ENCODE measurements at places on chromosomes 1 and 21. TPM values are rescaled to one million over a fixed set of nuclear protein-coding genes. Genes with fewer than 3 reads are reported as not detected.

The CYP4A11 gene
- not detected for total RNA-seq

The KCNJ9 gene
- total RNA-seq: not detected

The GJC2 gene
- total RNA-seq: 0.48 TPM

The GJA9 gene
- total RNA-seq: not detected

The ZNF697 gene
- 2.1 TPM for total RNA-seq

The ITLN2 gene
- total RNA-seq: not detected

The CYP2J2 gene
- 0.06 TPM for total RNA-seq

The RNU5D-1 gene
- total RNA-seq: not detected

The TFF3 gene
- total RNA-seq: not detected

The CA6 gene
- total RNA-seq: not detected

The DCDC2B gene
- not detected for total RNA-seq

The IL20 gene
- total RNA-seq: not detected

The RCAN3 gene
- total RNA-seq: 13.8 TPM

The CHODL gene
- not detected for total RNA-seq

The ILDR2 gene
- total RNA-seq: 0.02 TPM

The ZYG11A gene
- total RNA-seq: 2.6 TPM

The PHACTR4 gene
- 20.1 TPM for total RNA-seq

The C1QB gene
- total RNA-seq: not detected

The NAV1 gene
- 6.3 TPM for total RNA-seq

The CD53 gene
- not detected for total RNA-seq

The XCL2 gene
- not detected for total RNA-seq

The SLC22A15 gene
- total RNA-seq: 0.72 TPM

The SDHB gene
- total RNA-seq: 113 TPM

The NHLH1 gene
- total RNA-seq: 0.45 TPM

The CALML6 gene
- total RNA-seq: 0.24 TPM

The KCNE1 gene
- total RNA-seq: not detected

The ZMYND12 gene
- 0.20 TPM for total RNA-seq

The TNNI3K gene
- total RNA-seq: not detected

The CFAP141 gene
- total RNA-seq: not detected

The MATN1 gene
- 0.05 TPM for total RNA-seq

The MTARC1 gene
- 11.3 TPM for total RNA-seq

The NBPF3 gene
- 6.3 TPM for total RNA-seq

The MIGA1 gene
- 2.4 TPM for total RNA-seq

The PGLYRP4 gene
- total RNA-seq: not detected

The PLEKHA6 gene
- total RNA-seq: 22.2 TPM

The SPOCD1 gene
- total RNA-seq: 7.8 TPM

The KCNH1 gene
- total RNA-seq: 2.4 TPM

The GPR52 gene
- not detected for total RNA-seq

The ERO1B gene
- total RNA-seq: 3.0 TPM

The DNAJC28 gene
- 0.33 TPM for total RNA-seq

The KRTAP23-1 gene
- total RNA-seq: not detected

The EVI5 gene
- total RNA-seq: 6.3 TPM

The SNAP47 gene
- 23.5 TPM for total RNA-seq

The ZBTB17 gene
- total RNA-seq: 12.0 TPM

The MINDY1 gene
- total RNA-seq: 2.7 TPM

The HEYL gene
- 2.8 TPM for total RNA-seq

The BRDT gene
- not detected for total RNA-seq

The SH3BGR gene
- total RNA-seq: 0.65 TPM

The CDKN2C gene
- total RNA-seq: 12.7 TPM

Data from A549 treated with RU486 at 1 μM for 4 hours (cell line).